ENCODE measurements at places on chromosomes 7 and 10.

DNA sequence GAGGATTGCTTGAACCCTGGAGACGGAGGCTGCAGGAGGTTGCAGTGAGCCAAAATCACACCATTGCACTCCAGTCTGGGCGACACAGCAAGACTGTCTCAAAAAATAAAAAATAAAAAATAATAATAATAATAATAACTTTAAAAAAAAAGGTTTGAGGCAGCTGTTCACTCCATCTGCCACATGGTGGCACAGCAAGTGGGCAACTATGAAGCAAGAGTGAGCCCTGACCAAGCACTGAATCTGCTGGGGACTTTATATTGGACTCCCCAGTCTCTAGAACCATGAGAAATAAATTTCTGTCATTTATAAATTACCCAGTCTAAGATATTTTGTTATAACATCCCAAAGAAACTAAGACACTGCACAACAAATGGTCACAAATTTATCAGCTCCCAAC lies 14.6 kb upstream of the BRI3 start:
- peak; percentile 52 for DNase-seq

GRCh38 chr10:69630651-69631400 lies 779 bp downstream of the FAM241B start:
- DNase-seq = no peak

DNA sequence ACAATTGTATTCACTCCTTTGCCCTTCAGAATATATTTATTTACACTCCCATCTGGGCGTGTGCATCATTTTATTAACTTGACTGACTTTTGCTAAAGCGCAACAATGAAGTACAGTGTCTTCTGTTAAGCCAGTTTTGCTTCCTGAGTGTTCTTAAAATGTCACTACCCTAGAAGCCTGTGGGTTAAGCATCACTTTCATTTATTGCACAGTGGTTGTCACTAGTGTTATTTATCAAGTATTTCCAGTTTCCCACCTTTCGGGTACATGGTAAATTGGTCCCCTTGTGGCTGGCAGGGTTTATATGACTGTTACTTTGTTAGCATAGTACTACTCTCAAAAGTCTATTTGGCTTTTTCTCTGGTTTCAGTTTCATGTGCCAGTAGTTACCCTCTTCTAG lies 3.3 kb downstream of the HILPDA start:
- no peak for DNase-seq

- DNase-seq = no peak
Measured at GRCh38 chr7:88700725-88701124, 58.8 kb upstream of the ZNF804B start.

DNA sequence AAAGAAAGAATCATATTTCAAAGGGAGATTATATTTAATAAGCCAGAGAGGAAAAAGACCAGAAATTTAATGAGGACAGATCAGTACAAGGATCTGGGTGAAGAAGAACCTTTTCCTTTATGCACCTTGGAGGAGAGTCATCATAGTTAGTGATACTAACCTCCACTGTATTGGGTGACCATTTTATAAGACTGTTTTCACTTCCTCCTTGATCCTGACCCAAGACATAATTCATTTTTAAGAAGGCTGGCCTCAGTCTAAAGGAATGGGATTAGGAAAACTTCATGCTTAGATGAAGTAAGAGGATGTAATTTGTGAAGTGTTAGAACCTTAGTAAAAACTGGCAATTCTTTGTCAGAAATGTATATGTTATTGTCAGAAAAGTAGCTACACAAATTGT lies 68.6 kb downstream of the ADAM22 start:
- DNase-seq = no peak

- DNase-seq = no peak
Measured at GRCh38 chr7:100208911-100209408, 10.8 kb upstream of the PVRIG start.

DNA sequence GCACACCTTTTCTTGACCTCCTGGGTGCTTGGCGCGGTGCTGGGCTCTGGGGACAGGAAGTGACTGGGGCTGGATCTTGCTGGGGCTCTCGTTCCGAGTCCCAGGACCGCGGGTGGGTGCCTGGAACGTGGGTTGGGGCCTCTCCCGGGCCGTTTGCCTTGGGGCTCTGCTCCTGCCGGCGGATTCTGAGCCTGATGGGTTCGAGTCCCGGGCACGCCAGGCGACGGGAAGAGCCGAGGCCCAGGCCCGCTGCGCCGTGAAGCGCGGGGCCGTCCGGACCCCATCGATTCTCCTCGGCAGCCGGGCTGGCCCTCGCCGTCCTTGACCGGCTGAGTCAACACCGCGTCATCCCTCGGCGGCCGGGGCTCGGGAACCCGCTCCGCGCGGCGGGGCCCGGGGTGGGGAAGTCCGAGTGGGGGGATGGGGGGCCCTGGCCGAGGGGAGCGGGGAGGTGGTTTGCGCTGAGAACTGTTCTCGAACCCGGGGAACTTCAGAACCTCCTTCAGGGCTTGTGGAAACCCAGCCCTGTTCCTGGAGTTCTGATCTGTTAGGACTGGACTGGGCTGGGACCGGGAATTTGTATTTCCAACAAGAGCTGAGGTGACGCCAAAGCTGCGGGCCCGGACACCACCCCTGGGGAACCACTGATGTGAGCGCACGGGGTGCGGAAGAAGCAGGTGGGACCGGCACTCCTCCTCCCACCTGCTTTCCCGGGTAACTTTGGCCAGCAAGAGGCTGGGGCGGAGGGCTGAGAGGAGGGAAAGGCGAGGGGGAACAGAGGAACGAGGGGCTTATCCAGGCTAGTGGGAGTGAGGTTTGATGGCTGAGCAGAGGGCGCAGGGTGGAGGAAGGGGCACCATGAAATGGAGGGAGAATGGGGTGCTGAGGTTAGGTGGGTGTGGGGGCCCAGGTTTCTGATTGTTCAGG lies 6.2 kb downstream of the HHEX start:
- peak; percentile 54 for DNase-seq

GRCh38 chr7:27961255-27961654 lies 219.3 kb downstream of the JAZF1 start:
- no peak for DNase-seq

DNA sequence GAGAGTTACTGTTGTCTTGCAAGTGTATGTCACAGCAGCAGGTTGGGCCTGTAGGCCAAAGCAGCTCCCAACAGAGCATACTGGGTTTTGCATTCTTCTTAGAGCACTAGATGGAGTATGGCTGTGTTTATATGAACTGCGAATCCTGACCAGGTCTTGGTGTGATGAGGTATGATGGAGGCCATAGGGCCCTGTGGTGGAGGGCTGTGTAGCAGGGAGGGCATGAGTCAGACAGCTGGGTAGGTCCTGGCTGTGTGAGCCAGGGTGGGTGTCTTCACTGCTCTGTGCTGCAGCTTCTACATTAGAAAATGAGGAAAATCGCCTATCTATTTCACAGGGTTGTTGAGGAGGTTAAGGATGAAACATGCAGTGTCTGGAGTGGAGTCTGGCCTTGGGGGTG lies 124.2 kb downstream of the BUB3 start:
- no peak for DNase-seq

GRCh38 chr10:70125918-70126552 lies 6.6 kb downstream of the AIFM2 start:
- DNase-seq = no peak

DNA sequence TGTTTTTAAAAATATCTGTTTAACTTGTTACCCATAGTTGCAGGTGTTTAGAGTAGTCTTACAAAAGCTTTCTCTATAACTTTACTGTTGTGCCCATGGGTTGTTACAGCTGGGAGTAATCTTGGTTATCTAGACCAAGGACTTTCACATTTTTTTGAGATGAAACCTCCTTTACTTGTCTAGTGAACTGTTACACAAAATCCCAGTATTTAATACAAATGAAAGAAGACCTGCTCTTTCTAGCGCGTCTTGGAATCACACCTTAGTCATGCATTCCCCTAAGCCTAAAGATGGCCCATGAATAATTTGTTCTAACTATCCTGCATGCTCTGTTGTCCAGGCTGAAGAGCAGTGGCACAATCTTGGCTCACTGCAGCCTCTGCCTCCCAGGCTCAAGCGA lies 38.0 kb downstream of the CSGALNACT2 start:
- DNase-seq = no peak

- no peak for DNase-seq
Measured at GRCh38 chr7:137909042-137909441, 62.3 kb upstream of the DGKI start.
